ENCODE measurements at places on chromosomes 6 and 20. TPM values are rescaled to one million over a fixed set of nuclear protein-coding genes. Genes with fewer than 3 reads are reported as not detected.

Gene AIF1
- total RNA-seq: 6.9 TPM

- DNase-seq: no peak
Measured at GRCh38 chr6:73579851-73580246, 59.0 kb upstream of the EEF1A1 start.

GRCh38 chr20:32098786-32099185 is 10.7 kb upstream of the TM9SF4 start:
- no peak for DNase-seq

DNA sequence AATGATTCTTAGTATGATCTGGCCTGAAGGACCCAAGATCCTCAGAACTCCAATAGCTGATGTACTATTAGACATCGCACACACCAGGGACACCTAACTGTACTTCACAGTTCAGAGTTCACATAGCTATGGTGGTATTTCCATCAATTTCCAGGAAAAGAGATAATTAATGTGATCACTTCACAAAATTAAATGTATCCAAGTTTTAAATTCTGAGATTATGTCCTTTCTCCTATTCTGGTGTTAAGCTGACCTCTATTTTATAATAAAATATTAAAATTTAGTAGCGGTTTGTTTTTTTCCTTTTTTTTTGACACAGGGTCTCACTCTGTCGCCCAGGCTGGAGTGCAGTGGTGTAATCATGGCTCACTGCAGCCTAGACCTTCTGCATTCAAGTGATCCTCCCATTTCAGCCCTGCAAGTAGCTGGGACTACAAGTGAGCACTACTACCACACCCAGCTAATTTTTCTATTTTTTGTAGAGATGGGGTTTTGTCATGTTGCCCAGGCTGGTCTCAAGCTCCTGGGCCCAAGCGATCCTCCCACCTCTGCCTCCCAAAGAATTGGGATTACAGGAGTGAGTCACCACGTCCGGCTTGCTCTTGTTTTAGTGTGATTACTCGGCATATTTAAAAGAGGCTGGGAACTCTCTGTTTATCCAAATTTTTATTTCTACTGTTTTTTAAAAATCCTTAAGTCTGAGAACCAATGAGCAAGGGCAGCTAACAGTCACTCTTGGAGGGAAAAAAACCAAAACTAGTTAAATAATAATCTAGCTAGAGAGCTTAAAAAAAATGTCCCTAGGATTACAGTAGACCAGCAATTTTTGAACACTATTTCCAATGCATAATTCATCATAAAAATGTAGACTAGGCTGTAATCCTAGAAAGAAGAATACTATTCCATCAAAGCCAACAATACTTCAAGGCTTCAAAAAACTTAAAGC is 16.0 kb downstream of the KIF13A start:
- DNase-seq: no peak

DNA sequence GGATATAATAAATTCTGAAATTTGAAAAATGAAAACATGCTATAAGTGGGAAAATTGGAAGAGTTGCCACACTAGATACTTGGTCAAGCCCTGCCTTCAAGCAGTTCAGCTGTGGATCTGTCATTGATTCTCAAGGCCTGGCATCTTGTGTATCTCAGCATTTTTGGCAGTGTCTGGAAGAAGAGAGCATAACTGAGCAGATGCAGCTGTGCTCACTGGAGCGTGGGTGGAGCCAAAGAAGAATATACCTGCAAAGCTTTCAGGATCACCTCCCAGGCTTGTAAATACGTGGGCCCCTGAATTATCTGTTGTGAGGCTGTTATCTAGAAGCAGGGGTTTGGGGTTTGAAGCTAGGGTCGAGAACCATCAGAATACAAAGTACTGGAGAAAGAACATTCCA is 31.3 kb upstream of the CHD6 start:
- DNase-seq: no peak

DNA sequence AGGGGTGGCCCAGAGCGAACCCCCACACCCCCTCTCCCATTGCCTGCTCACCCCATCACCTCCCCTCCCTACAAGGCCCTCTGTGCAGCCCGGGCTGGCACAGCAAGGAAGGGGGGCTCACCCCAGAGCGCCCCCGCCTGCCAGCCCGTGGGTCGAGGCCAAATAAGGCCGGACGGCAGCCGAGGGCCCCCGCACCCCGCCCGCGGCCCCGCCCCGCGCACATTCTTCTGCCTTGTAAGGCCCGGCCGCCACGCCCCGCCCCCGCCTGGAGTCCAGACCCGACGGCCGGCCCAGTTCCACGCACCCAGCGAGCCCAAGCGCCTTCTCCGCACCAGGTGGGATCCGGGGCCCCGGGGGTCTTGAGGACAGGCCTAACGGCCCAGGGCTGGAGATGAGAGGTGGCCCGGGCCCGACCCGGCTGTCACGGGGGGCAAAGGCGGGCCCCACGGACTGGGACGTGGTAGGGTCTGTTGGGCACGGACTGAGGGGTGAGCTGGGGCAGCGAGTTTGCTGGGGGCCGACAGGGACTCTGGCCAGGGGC is at the start of gene MYL9:
Gene MYL9 (plus strand): TSS at position 293 of the 541 bp plus-strand sequence. CDS start 3,366 bp downstream, outside the sequence.
- no peak for DNase-seq

GRCh38 chr20:51710361-51710894 is 57.8 kb downstream of the ATP9A start:
- DNase-seq: no peak

Gene CD40
- total RNA-seq: 0.41 TPM

DNA sequence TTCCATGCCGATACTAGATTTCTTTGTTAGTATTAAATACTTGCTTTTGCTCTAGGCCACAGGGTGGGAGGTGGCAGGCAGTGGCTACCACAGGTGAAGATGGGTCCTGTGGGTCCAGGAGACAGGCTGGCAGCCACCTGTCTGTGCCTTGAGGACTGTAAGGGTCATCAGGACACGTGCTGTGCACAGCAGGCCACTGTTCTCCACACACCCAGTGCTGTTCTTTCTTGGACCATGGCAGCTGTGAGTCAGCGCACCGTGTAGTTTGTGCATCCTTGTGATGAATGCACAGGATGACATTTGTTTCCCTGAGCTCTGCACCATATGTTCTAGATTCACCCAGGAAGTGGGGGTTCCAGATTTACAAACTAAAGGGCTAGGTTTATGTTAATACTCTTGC is 317.0 kb downstream of the ZFAND3 start:
- DNase-seq: no peak

GRCh38 chr20:50992336-50992732 is 30.6 kb downstream of the KCNG1 start:
- no peak for DNase-seq

DNA sequence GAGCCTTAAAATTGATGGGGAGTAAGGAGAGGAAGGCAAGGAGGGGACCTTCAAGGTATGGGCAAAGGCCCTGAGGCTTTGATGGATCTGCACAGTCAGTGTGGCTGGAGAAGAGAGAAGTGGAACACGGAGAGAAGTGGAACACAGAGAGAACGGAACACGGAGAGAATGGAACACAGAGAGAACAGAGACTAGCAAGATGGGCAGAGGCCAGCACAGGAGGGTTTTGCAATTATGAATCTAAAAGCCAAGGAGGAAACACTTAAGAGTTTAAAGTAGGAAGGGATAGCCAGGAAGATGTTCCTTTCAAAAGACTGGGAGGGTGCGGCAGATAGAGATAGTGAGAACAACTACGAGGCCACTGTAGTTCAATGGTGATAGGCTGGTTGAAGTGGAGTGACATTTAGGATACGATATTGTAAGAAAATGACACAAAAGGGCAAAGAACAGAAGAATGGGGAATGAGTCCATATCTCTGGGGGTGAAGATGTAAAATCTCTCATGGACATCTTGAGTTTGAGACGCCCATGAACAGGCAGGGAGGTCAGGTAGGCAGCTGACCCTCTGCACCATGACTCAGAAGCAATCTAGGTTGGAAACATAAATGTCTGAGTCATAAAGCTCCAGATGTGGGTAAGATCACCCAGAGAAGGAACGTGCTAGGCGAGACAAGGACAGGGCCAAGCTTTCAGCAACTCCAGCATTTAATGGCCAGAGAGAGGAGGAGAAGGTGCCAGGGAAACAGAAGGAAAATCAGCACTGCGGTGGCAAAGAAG is 25.4 kb downstream of the ZMYND8 start:
- DNase-seq: no peak

Gene SIRPD
- not detected for total RNA-seq

Gene SPAG4
- 0.82 TPM for total RNA-seq

DNA sequence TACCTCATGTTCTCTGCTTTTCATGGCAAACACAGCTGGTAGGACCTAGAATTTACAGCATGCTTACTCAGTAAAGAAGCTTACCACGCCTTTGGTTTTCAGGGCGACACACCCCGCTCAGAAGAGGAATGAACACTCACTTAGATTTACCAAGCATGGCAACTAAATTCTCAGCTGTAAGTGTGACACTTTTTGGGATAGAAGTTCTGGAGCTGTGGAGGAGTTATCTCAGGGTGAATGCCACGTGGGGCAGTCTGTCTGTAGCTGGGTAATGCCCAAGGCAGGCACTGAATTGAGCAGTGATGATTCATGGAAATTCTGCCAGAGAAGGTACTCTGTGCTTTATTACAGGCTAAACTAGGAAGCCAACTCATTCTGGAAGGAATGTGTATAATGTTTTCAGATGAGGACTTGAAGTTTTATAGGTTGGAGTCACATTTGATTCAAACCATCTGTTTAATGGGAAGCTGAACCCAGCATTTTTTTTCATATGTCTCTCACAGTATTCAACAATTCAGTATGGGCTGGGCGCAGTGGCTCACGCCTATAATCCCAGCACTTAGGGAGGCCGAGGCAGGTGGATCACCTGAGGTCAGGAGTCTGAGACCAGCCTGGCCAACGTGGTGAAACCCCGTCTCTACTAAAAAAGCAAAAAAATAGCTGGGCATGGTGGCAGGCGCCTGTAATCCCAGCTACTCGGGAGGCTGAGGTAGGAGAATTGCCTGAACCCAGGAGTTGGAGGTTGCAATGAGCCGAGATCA is 3.5 kb upstream of the PRIM2 start:
- no peak for DNase-seq

DNA sequence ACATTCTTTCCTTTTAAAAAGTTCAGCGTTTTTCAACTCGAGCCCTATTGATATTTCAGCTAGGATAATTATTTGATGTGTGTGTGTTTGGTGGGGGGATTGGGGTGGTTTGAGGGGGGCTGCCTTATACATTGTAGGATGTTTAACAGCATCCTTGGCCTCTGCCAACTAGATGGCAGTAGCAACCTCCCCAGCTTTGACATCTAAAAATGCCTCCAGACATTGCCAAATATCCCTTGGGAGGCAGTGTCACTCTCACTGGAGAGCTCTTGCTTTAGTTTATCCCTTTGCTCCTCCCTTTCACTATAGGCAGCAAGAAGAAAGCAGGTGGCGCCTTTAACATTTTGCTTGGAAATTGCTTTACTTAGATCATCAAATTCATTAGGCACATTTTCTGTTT is 14.6 kb upstream of the TP53TG5 start:
- DNase-seq: no peak

Gene DEFB121
- total RNA-seq: not detected

Data from frontal cortex (tissue), 4 donors.